ENCODE measurements at places on chromosomes 6 and 20.

DNA sequence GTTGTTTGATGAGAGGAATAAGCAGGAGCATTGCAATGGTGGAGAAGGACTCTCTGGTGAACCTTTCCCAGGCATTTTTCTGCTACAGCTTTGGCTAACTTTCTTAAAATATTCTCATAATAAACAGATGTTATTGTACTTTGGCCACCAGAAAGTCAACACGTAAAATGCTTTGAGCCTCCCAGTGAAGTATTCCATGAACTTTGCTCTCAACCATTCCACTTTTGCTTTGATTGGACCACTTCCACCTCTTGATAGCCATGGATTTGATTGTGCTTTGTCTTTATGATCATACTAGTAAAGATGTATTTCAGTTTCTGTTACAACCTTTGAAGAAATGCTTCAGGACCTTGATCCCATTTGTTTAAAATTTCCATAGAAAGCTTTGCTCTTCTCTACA is 241.1 kb downstream of the TENT5A start:
- no peak for DNase-seq

- DNase-seq, result peak; percentile 40
Measured at GRCh38 chr6:156780102-156780641, 3.0 kb downstream of the ARID1B start.

DNA sequence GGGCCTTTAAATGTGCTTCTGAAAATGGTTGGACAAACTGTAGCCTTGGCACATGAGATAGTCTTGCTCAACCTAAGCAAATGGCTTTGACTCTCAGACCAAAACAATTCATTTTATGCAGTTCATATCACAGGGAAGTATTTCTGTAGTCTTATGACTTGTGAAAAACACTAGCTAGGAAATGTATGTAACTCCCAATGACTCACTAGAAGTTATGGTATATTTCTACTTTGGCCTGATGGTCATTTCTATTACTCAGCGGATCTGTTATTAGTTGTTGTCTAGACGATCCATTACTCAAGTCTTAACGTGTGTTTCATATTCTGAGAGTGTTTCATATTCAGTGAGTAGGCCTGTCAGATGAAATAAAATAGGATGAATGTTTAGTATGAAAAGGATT is 1333.5 kb downstream of the KHDRBS2 start:
- DNase-seq, result no peak

GRCh38 chr6:26300828-26301227 is 64.2 kb upstream of the BTN3A2 start:
- no peak for DNase-seq

DNA sequence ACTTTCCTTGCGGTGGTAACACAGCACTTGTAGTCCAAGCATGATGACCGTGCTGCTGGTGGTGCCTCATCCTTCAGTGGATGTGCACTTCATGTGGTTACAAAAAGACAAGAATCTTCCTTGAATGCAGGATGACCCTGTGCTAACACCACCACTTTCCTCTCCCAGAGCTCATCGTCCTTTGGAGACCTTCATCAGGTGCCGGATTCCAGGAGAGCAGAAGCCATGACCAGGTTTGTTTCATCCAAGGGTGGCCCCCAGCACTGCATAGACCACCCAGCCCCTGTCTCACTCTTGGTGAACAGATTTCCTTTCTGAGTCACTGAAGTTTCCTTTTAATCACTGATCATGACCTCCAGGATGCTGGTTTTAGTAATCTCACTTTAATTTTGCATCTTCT is 101.2 kb upstream of the SYNDIG1 start:
- no peak for DNase-seq

Measured in NCI-H1092 (cell line).